ENCODE measurements at places on chromosomes 3 and 15. TPM values are rescaled to one million over a fixed set of nuclear protein-coding genes. Genes with fewer than 3 reads are reported as not detected.

The ZMYND10 gene
- 1.5 TPM for total RNA-seq

The CCR5 gene
- total RNA-seq, result not detected

The PSMD6 gene
- total RNA-seq, result 74.5 TPM

The MFN1 gene
- total RNA-seq, result 21.1 TPM

The GHSR gene
- total RNA-seq, result not detected

The B2M gene
- 502 TPM for total RNA-seq

The SLC28A1 gene
- not detected for total RNA-seq

The RTP4 gene
- total RNA-seq, result not detected

The CHRFAM7A gene
- total RNA-seq, result 6.6 TPM

The TSPAN3 gene
- total RNA-seq, result 391 TPM

The KNL1 gene
- 3.8 TPM for total RNA-seq

The GATM gene
- total RNA-seq, result 1.8 TPM

The C3orf70 gene
- not detected for total RNA-seq

The CNTN4 gene
- total RNA-seq, result not detected

The CELSR3 gene
- total RNA-seq, result 5.7 TPM

The IFT80 gene
- total RNA-seq, result 13.8 TPM

The C2CD4B gene
- not detected for total RNA-seq

The SNX22 gene
- total RNA-seq, result 0.90 TPM

The CYP19A1 gene
- total RNA-seq, result 0.15 TPM

The RGMA gene
- total RNA-seq, result 0.22 TPM

Data from A549 treated with ZK216348 at 1 μM for 4 hours (cell line).